ENCODE measurements at places on chromosomes 3 and 15. TPM values are rescaled to one million over a fixed set of nuclear protein-coding genes. Genes with fewer than 3 reads are reported as not detected.

The PLA2G4F gene
- total RNA-seq: 1.2 TPM

The PLA2G4E gene
- 0.14 TPM for total RNA-seq

The ENTPD3 gene
- 2.4 TPM for total RNA-seq

The VIPR1 gene
- 3.2 TPM for total RNA-seq

The SEMA3B gene
- 1.1 TPM for total RNA-seq

The SERINC4 gene
- total RNA-seq: 0.04 TPM

The DTX3L gene
- total RNA-seq: 57.0 TPM

The P2RY14 gene
- total RNA-seq: not detected

The ADCY5 gene
- total RNA-seq: 0.14 TPM

All from foreskin keratinocyte (primary cell).